ENCODE measurements at places on chromosomes 1 and 21. TPM values are rescaled to one million over a fixed set of nuclear protein-coding genes. Genes with fewer than 3 reads are reported as not detected.

OR2L5 gene
- total RNA-seq, result not detected

HHIPL2 gene
- total RNA-seq, result 0.14 TPM

TSPEAR gene
- total RNA-seq, result not detected

POU2F1 gene
- total RNA-seq, result 17.3 TPM

DNA sequence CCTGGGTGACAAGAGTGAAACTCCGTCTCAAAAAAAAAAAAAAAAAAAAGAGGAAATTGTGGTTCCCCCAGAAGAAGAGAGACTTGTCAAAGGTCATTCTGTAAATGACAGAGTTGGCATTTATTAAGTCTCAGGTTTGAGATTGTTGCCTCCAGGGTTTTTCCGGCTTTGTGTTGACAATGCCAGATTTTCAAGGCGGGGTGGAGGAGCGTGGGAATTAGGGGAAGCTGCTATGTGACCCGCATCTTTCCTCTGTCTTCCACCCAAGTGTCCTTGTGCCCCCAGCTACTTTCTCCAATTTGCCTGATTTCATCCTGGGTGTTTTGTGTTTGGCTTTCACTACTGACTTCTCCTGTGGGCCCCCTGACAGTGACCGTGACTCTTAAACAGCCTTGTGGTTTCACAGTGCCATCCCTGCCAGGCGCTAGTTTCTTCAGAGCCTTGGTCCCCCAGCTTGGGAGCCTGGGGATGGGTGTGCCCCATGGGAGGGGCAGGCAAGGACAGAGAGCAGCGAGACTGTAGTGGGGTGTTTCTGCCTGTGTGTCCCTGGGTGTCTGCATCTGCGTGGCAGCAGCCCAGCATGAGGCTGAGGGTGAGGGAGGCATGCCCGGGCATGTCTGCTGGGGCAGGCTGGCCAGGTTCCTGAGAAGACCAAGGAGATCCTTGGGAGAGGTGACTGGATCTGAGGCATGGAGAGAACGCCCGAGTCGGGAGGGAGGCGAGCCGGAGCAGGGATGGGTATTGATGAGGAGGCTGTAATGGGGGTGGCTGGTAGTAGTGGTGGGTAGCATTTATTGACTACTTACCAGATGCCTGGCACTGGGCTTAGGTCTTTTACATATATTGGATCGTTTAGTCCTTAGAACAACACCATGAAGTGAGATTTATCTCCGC is 46.3 kb downstream of the IER5 start:
- H3K4me3 ChIP-seq, result peak overlapping the region; percentile 62
- peaks cover 41% of the 10 kb centered on the region for H3K4me1 ChIP-seq
- H3K36me3 ChIP-seq, result no peaks in the 10 kb centered on the region
- peak; percentile 63 for DNase-seq
- H3K27me3 ChIP-seq, result peaks cover 14% of the 10 kb centered on the region
- peak overlapping the region; percentile 76 for H3K27ac ChIP-seq

DNA sequence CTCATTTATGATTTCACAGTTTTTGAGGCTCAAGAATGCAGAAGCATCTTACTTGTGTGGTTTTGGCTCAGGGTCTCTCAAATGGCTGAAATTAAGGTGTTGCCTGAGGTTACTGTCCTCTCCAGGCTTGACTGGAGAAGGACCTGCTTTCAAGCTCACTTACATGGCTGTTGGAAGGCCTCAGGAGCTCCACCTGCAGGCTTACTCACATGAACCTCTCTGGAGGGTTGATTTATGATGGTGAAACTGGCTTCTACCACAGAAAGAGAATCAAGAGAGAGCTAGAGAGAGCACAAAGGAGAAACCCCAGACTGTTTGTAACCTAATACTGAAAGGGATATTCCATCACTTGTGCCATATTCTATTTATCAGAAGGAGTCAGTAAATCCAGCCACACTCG is 6.2 kb upstream of the KCNK2 start:
- no peaks in the 10 kb centered on the region for H3K36me3 ChIP-seq
- H3K27ac ChIP-seq, result no peak overlapping the region
- H3K27me3 ChIP-seq, result peaks cover 24% of the 10 kb centered on the region
- H3K4me1 ChIP-seq, result no peaks in the 10 kb centered on the region
- no peak for DNase-seq

DNA sequence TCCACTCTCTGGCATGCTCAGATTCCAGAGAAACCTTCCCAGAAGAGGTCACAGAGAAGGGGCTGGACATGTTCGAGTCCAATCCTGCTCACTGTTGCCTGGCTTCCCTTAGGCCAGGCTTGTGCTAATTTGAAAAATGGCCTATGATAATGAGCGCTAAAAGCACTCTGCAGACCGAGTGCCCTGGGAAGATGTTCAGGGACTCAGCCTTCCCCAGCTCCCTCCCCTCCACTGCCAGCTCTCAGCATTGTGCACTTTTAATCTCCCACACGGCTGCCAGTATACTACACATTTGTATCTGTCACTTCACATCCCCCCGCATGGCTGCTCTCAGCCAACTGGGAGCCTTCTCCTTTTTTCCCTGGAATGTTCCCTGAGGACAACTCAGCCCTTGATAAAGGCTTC is 24.1 kb downstream of the FAM163A start:
- no peak for DNase-seq
- no peak overlapping the region for H3K4me3 ChIP-seq
- H3K27ac ChIP-seq, result no peak overlapping the region
- no peaks in the 10 kb centered on the region for H3K4me1 ChIP-seq

- H3K4me1 ChIP-seq, result no peaks in the 10 kb centered on the region
- peaks cover 50% of the 10 kb centered on the region for H3K27me3 ChIP-seq
- DNase-seq, result no peak
- no peak overlapping the region for H3K27ac ChIP-seq
- H3K4me3 ChIP-seq, result peak overlapping the region; percentile 71
- no peaks in the 10 kb centered on the region for H3K36me3 ChIP-seq
Observed at GRCh38 chr1:56577406-56578137, 1.8 kb downstream of the PLPP3 start.

DNA sequence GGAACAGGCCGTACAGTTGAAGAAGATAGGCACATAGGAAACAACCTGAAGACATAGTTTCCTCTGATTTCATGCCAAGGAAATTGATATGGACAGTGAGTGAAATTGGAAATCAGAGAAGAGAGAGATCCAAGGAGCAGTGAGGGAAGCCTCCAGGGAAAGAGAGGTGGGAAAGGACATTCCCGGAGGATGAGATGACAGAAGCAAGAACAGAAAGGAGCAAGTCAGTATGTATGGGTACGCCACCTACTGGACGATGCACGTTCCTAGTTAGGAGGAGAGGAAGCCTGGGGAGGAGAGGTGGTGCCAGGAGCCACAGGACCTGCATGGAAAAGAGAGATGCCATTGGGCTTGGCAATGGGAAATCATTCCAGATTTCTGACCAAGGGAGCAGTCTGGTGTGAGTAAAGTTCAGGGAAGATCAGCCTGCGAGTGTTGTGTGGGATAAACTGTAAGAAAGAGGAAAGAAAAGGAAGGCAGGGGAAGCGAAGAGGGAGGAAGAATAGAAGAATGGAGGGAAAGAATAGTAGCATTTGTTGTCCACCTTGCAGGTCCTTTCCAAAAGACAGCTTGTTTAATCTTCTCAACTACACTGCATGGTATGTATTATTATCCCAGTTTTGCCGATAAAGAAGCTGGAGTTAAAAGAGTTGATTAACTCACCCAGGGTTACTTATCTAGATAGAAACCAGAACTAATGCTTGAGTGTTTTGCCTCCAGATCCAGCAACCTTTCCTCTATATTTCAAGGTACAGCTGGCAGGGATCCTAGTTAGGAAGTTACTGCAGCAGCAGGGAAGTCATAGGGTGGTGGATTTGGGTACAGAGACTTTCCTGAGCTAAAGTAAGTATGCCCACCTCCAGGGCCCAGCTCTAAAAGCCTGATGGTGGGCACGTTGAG is 27.4 kb downstream of the C1orf116 start:
- peaks cover 3% of the 10 kb centered on the region for H3K27me3 ChIP-seq
- no peak overlapping the region for H3K4me3 ChIP-seq
- no peak overlapping the region for H3K27ac ChIP-seq
- H3K4me1 ChIP-seq, result no peaks in the 10 kb centered on the region
- no peak for DNase-seq
- no peaks in the 10 kb centered on the region for H3K36me3 ChIP-seq

DNA sequence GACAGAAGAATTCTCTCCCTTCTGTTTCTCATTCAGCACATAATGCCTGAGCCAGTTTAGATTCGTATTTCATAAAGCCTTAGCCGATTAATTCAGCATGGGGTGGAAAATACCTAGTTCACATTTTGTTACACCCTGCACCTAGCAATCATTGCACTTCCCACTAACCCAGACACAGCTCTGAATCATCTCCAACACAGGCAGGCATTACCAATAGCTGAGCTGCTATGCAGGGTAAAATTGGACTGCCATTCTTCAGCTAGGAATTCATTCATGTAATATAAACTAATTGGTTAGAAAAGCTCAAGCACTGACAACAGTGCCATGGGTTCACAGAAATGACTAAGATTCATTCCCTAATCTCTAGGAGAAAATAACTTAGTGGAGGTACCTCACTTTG is 26.9 kb upstream of the NKAIN1 start:
- H3K27me3 ChIP-seq, result no peaks in the 10 kb centered on the region
- peaks cover 28% of the 10 kb centered on the region for H3K36me3 ChIP-seq
- no peak overlapping the region for H3K4me3 ChIP-seq
- no peak for DNase-seq
- no peak overlapping the region for H3K27ac ChIP-seq

- no peaks in the 10 kb centered on the region for H3K4me1 ChIP-seq
- H3K4me3 ChIP-seq, result no peak overlapping the region
- no peaks in the 10 kb centered on the region for H3K27me3 ChIP-seq
Observed at GRCh38 chr1:209249280-209249670, 334.2 kb upstream of the CAMK1G start.

DNA sequence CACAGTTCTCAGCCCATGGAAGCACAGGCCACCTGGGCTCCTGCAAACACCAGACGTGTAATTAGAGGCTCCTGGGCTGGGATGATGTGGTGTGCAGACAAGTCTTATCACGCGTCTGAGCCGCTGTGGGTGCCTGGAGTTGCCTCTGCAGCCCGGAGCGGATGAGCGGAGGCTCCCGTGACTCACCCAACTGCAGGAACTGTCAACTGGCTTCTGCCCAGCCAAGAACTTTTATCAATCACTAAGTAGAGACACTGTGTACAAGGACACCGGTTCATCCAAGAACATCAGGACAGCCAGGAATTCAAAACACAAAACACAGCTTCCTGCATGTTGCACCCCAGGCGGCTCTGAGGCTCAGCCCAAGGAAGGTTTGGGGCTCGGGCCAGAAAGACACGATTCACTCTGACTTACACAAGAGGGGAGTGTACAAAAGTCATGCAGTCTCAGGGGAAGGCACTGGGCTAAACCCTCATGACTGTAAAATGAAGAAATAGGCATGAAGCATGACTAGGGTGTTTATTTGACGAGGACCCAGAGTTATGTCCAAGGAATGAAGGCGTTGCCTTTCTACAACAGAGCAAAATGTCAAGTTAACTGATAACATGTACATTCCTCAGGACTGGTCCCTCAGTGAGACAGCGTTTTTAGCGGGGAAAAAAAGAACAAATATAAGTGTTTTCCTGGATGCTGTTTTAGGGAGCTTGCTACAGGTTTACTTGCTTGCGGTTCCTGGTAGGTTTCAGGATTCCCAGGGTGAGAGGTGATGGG is 21.1 kb downstream of the ERRFI1 start:
- H3K27ac ChIP-seq, result no peak overlapping the region
- H3K4me1 ChIP-seq, result no peaks in the 10 kb centered on the region
- no peak for DNase-seq
- no peak overlapping the region for H3K4me3 ChIP-seq

DNA sequence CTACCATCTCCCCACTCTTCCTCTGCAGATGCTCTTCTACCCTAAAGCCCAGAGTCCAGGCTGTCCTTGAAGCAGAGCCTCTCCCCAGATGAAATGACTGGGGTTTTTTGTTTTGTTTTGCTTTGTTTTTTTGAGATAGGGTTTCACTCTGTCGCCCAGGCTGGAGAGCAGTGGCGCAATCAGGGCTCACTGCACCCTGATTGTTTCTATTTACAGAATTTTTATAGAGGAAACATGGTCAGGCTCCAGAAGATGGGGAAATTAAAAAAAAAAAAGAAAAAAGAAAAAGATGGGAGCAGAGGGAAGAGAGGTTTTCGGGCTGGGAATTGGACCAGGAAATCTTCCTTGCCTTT is 43.7 kb upstream of the ZNF281 start:
- no peak overlapping the region for H3K4me3 ChIP-seq
- peaks cover 7% of the 10 kb centered on the region for H3K27me3 ChIP-seq
- DNase-seq, result no peak
- peaks cover 3% of the 10 kb centered on the region for H3K36me3 ChIP-seq

- peaks cover 9% of the 10 kb centered on the region for H3K27me3 ChIP-seq
- H3K36me3 ChIP-seq, result peaks cover 4% of the 10 kb centered on the region
- no peak overlapping the region for H3K4me3 ChIP-seq
- H3K27ac ChIP-seq, result no peak overlapping the region
Observed at GRCh38 chr1:230725256-230726012, 11.5 kb upstream of the AGT start.

DNA sequence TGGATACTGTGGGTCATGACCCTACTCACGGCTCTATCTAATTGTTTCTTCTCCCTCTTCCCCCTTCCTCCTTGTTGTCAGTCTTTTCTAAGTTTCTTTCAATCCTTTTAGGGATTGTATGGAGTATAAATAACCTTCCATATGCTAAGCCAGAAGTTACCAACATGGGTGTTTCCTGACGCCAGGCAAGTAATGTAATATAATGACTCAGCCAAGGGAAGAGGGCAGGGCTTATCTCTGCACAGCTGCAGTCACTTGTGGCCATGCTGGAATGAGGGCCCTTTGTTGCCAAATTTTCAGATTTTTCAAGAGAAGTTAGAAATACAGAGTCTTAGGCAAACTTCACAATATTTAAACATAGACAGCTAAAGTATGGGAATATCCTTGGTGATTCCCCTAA is 194.6 kb downstream of the ST6GALNAC3 start:
- peak overlapping the region; percentile 9 for H3K4me3 ChIP-seq
- peak overlapping the region; percentile 95 for H3K27ac ChIP-seq
- no peak for DNase-seq
- H3K27me3 ChIP-seq, result no peaks in the 10 kb centered on the region
- peaks cover 2% of the 10 kb centered on the region for H3K36me3 ChIP-seq
- H3K4me1 ChIP-seq, result peaks cover 58% of the 10 kb centered on the region

DNA sequence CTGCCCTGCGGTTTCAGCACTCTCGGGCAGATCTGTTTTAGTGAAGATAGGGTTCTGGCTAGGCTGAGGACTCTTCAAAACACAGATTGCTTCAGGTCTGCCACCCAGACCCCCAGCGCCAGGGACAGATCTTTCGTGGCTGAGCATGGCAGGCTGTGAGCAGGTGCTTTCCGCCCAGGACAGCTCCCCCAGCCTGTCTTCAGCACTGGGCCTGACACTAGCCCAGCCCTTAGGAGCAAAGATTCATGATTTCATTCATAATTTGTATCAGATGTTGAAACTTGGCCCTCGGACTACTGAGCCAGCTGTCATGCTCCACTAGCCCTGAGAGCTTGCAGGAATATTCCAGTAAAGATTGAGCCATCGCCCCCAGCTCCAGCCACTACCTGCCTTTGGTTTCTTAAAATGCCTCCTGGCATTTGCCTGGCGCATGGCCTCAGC is 5.9 kb downstream of the ADPRS start:
- DNase-seq, result no peak
- H3K27me3 ChIP-seq, result no peaks in the 10 kb centered on the region
- H3K27ac ChIP-seq, result no peak overlapping the region
- H3K4me1 ChIP-seq, result peaks cover 12% of the 10 kb centered on the region

- H3K27me3 ChIP-seq, result peaks cover 6% of the 10 kb centered on the region
- H3K4me1 ChIP-seq, result peaks cover 10% of the 10 kb centered on the region
- no peaks in the 10 kb centered on the region for H3K36me3 ChIP-seq
- H3K27ac ChIP-seq, result peak overlapping the region; percentile 57
- no peak overlapping the region for H3K4me3 ChIP-seq
Observed at GRCh38 chr21:45363921-45364467, 41.0 kb upstream of the COL18A1 start.
